ENCODE measurements at places on chromosomes 1 and 21.

DNA sequence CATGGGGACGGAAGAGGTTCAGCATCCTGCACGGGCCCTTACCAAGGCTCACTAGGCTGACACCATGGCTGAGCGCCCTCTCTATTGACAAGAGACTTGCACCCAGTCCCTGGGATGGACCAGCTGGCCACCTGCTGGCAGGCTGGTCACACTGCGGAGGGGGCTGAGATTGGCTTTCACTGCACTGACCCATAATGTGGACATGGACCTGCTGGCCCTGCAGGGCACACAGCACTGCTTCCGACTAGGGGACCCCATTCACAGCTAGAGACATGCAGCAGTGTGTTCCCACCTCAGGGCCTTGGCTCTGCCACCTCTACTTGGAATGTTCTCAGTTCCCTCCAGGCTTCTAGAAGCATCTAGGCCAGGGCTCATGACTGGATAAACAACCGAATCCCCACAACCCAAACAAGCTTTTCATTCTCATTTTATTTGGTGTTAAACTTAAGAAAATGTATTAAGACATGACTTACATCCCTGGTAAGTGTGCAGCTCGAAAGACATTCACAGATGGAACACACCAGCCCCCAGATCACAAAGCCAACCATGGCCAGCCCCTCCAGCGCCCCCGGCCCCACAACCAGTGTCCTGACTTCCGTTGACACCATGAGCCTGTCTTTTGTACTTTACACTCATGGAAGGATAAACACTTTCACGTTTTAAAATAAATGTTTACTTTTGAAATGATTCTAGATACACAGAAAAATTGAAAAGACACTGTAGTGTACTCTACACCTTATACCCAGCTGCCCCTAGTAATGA is 9.3 kb upstream of the SRARP start:
- DNase-seq = peak; percentile 68

GRCh38 chr1:202671399-202671798 is 38.9 kb downstream of the SYT2 start:
- DNase-seq = no peak

DNA sequence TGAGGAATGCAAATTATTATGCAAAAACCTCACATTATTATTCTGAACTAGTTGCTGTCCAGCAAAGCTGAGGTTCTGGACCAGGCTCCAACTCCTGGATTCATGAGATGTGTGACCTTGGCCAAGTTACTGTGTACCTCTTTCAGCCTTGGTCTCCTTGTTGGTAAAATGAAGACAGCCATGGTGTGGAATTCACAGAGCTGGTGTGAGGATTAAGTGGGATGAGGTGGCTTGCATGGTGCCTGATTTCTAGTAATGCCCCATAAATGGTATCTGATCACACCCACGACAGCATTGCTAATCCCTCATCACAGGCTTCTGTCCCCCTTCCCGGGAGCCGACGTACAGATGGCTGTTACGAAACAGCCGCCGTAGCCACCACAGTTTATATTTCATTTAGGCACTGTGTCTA is 59.6 kb downstream of the PGBD5 start:
- no peak for DNase-seq

DNA sequence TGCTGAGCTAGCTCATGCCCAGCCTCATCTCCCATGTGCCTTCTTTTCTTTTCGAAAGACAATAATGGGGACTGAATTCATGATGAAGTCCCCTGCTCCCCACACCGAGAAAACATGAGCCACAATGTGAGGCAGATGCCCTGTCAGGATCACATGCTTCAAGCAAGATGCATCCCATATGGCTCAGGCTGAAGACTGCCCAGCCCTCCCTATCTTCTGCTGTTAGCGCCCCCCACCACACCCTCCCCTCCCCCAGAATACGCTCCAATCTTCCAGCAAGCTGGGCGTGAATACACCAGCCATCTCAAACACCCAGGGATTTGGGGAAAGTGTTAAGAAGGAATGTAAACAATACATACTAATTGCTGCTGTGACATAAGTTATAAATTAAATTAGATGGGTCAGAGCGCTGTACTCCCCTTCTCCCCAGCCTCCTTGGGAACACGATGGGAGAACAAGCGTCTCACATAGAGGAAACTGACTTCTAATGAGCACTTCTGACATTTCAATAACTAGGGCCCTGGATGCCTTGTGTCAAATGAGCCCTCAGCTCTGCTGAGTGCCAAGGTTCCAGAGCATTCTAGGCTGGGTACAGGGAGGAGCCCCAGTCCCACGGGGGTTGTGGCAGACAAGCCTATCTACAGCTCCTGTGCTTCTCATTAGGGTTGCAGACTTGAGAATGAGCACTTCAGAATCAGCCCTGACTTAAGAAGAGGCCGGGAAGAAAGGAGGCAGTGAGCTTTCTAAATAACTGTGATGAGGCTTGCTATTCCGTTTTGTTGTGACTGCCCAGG is 55.6 kb downstream of the TNR start:
- no peak for DNase-seq

GRCh38 chr1:203627851-203628200 is 1.2 kb downstream of the ATP2B4 start:
- no peak for DNase-seq

DNA sequence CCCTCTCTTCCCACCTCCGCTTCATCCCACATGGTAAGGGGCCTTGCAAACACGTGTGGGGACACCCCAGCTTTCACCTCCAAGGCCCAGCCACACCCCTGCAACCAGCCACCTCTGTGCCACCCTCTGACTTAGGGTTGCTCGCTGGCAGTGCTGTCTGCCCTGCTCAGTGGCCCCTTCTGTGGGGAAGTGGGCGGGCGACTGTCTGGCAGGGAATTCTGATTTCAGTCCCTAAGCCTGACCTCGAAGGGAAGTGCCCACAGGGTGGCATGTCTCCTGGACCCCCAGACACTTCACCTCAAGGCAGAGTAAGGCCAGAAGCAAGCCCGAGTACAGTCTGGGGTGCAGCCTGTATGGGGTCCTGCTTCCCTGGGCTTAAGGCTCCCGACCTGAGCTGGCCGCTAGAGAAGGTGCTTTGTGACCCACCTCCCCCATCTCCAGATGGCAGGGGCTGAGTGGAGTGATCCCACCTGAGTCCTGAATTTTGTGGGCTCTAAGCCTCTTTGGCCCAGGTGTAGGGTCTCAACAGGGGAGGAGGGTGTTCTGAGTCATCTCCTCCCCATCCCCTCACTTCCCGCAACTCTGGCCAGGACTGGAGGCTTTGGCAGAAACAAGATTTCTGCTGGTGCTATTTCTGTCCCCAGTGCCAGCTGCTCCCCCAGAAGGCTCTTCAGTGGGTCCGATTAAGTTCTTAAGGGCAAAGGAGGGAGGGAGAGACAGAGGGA is 7.0 kb downstream of the RD3 start:
- no peak for DNase-seq

DNA sequence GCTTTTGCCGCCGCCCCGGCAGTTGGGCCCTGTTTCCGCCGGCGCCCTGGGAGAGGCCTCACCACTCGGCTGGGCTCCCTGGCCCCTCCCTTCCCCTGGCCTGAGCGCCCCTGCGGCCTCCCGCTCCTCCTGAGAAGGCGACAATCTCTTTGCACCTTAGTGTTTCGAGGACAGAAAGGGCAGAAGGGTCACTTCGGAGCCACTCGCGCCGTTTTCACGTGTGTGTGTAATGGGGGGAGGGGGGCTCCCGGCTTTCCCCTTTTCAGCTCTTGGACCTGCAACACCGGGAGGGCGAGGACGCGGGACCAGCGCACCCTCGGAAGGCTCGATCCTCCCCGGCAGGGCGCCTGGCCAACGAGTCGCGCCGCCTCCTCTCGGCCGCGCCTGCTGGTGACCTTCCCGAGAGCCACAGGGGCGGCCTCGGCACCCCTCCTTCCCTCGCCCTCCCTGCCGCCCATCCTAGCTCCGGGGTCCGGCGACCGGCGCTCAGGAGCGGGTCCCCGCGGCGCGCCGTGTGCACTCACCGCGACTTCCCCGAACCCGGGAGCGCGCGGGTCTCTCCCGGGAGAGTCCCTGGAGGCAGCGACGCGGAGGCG is 432 bp upstream of the SIM2 start:
- no peak for DNase-seq

- no peak for DNase-seq
Observed at GRCh38 chr21:29741761-29742160, 198.0 kb downstream of the GRIK1 start.

DNA sequence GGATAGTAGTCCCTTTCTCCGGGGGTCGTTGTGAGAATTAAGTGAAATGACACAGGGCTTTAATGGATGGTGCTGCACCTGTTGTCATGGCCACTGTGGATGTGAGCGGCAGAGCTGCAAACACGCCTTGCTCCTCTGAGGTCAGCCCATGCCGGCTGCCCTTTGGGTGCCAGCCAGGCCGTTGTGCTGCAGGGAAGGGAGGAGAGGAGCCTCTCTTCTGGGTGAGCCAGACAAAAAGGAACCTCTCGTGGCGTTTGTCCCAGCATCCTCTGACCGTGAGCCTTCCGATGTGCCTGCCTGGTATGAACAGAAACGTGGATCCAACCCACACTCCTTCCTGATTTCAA is 383.0 kb upstream of the VAMP3 start:
- DNase-seq = no peak

DNA sequence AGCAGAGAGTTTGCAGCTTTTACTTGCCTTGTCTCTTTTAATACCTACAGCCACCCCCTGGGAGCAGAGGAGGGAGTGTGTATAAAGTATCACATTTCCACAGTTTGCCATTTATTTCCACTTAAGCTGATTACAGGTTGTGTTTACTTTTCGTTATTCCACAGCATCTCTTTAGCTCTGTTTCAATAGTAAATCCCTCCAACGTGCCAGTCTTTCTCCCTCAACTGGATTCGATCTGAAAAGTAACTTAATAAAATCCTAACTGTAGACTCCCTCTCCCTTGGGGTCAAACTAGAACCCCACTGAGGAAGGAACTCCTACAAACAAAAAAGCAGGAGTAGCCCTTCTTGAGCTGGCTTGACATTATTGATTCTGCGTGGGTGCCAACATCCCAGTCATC is 3.1 kb upstream of the FCGR2A start:
- no peak for DNase-seq

GRCh38 chr1:78292361-78292760 is 198.4 kb upstream of the PTGFR start:
- DNase-seq = no peak

DNA sequence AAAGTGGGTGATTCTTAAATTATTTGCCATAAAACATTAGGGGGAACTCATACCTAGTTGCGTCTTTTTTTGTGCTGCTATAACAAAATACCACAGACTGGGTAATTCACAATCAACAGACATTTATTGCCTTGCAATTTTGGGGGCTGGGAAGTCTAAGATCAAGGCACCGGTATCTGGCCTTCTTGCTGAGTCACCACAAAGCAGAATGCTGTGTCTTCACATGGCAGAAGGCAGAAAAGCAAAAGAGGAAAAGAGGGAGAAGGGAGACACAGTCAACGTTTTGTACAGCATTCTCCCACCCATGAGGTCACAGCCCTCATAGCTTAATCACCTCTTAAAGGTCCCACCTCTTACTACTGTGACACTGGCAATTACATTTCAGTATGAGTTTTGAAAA is 291.0 kb downstream of the CHRM3 start:
- no peak for DNase-seq

- DNase-seq = peak; percentile 70
Observed at GRCh38 chr1:105793536-105794146, 1262.8 kb upstream of the PRMT6 start.

DNA sequence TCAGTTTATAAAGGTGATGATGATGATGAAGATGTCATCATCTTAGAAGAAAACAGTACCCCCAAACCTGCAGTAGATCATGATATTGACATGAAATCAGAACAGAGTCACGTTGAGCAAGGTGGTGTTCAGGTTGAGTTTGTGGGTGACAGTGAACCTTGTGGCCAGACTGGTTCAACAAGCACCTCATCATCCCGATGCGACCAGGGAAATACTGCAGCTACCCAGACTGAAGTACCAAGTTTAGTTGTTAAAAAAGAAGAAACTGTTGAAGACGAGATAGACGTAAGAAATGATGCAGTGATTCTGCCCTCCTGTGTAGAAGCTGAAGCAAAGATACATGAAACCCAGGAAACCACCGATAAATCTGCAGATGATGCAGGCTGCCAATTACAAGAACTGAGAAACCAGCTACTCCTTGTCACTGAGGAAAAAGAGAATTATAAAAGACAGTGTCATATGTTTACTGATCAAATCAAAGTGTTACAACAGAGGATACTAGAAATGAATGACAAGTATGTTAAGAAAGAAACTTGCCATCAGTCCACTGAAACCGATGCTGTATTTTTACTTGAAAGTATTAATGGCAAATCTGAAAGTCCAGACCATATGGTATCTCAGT is 16.0 kb upstream of the CHAF1B start:
- DNase-seq = no peak

DNA sequence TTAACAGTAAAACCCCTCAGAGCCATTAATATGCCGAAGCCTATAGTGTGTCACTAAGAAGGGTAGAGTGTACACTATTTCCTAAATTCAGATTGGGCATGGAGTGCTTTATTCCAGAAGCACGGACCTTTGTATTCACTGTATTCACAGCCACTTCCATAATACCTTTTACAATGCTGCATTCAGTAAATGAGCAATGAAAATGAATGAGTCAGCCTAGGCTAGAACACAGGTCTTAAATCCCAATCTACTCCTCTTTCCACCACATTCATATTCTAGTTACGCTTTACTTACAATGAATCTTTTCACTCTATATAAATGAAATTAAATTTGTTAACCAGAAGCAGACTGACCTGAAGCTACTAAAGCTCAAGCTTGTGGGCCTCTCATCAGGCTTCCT is 13.0 kb upstream of the GORAB start:
- peak; percentile 42 for DNase-seq

DNA sequence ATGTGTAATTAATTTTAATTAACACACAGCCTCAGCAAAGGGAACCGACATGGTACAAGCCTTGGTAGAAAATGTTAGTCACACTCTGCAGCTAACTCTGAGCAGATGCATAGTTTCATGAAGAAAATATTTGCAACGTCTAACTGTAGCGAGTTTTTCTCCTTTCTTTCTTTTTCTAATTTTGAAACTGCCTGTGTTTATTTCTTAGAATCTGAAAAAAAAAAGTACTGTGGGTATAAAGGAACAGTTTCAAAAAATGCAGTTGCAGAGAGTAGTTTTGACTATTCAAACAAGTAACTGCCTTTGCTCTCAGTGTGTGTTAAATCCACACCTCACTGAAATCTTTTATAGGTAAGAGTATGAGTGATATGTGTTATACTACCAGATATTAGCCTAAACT is 149.9 kb upstream of the C1orf105 start:
- DNase-seq = no peak

DNA sequence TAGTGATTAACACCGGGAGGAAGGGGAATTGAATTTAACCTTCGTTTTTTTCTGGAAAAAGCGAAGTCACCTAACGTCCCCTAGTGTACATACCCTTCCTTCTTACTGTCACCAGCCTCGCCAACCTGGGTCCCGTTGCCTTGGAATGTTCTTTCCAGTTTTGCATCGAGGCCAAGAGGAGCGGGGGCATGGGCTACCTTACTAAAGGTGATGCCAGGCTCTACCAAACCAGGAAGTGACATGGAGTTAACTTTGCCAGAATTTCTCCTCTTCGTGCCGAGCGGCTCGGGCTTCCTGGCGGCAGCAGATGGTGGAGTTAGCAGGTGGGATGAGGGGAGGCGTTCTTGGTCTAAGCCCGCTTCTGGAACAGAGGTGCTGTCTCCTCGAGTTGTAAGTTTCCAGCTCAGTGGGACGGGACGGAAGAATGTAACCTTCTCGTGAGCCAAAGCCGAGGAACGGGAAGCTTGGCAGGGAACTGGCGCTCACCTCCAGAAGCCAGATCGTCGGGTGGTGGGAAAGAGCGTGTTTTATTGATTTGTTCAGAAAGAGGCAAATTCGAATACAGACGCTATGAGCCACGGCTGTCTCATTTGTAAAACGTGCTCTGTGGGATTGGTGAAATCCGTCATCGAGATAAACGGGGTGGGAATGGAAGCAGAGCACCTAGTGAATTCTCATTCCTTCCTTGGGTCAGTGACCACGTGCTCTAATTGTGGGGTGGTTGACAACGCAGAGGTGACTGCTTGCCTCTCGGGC is 486 bp downstream of the NIPAL3 start:
- no peak for DNase-seq

All from SK-MEL-5 (cell line).